ENCODE measurements at places on chromosomes 11 and 22. TPM values are rescaled to one million over a fixed set of nuclear protein-coding genes. Genes with fewer than 3 reads are reported as not detected.

Gene ME3
- 16.6 TPM for total RNA-seq

Gene CRYBB1
- total RNA-seq = not detected

Gene DDB1
- 167 TPM for total RNA-seq

Gene ACR
- total RNA-seq = not detected

Gene CD6
- 0.10 TPM for total RNA-seq

Data from A549 treated with AZD2906 at 1 μM for 4 hours (cell line).